Activated CD4-positive, alpha-beta T cell treated with anti-CD3 and anti-CD28 coated beads for 36 hours (primary cell): ENCODE measurements at places on chromosomes 1 and 21. TPM values are rescaled to one million over a fixed set of nuclear protein-coding genes. Genes with fewer than 3 reads are reported as not detected.

DNA sequence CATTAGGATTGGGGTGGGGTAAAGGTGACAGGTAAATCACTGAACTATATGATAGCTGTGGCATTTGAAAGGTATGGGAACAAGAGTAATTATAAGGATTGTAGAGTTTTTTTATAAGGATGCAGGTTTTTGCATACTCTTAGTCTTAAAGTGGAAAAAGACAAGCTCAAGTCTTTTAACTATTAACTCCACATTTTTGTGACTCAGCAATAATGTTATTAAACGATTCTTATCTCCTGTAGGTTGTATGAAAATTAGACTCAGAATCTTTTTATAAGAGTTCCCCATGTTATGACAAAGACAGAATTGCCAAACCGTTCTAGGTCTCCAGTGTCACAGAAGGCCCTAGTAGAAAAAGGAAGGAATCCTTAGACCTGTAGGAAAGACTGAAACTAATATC is 49.9 kb upstream of the TTLL7 start:
- H3K27ac ChIP-seq = no peak overlapping the region
- no peaks in the 10 kb centered on the region for H3K36me3 ChIP-seq
- DNase-seq = no peak
- H3K4me1 ChIP-seq = no peaks in the 10 kb centered on the region
- H3K27me3 ChIP-seq = peaks cover 4% of the 10 kb centered on the region
- H3K4me3 ChIP-seq = no peak overlapping the region

GRCh38 chr1:229579059-229579673 is 20.7 kb upstream of the ABCB10 start:
- DNase-seq = no peak
- no peaks in the 10 kb centered on the region for H3K36me3 ChIP-seq
- no peak overlapping the region for H3K4me3 ChIP-seq

DNA sequence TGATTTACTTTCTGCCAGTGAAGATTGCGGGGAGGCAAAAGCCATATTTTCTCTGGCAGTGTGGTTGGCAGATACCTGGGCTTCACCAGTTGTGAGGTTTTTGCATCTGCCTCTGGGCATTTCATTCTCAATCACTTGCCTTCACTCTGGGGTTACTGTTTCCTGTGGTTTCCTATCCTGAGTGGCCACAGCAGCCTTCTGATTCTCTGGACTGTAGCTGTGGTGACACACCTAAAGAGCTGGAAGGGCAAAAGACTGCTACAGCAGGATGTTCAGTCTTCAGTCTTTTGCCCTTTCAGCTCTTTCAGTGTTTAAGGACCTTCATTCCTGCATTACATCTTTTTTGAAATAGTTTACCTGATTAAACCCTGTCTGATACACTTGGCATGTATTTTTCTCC is 50.5 kb upstream of the GPR52 start:
- no peak overlapping the region for H3K27ac ChIP-seq
- H3K36me3 ChIP-seq = peaks cover 33% of the 10 kb centered on the region
- DNase-seq = no peak
- H3K4me3 ChIP-seq = no peak overlapping the region
- no peaks in the 10 kb centered on the region for H3K27me3 ChIP-seq

Gene FBXO2
- 1.6 TPM for total RNA-seq

DNA sequence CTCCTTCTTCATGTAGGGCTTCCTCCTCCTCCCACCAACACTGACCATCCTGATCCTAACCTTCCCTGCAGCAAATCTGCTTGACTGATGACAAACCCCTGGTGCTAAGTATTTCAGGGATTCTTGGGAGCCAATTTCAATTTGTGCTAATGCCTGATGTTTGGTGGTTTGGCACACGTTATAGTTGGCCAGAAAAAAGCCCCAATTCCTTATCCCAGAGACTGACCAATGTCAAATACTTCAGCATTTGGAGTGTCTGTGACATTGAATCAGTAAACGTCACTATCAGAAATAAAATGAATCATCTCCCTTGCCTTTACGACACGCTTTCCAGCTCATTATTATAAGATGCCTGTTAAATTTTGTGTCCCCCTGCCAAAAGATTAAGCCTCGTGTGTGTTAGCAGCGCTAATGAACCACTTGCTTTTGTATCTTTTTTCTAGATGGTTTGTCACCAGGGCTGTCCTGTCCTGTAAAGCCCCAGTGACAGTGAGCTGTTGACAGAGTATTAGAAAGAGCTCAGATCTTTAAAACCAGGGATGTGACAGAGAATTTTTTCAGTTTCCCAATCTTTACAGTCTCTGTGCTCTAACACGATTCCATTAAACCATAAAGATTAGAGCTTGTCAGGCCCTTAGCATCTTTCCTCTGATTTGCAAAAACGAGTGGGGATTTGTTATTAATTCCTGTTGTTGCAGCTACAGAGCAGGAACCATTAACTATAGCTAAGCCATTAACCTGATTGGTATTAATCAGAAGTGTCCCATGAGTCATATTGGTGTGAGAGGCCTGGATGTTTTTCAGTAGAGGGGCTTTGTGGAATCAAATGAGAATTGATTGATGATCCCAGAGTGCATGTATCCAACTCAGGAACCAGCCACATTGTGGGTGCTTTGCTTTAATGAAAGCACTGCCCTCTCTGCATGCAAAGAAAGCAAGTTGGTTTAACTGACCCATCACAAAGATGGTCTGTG is 665.1 kb upstream of the PLXNA2 start:
- peaks cover 7% of the 10 kb centered on the region for H3K27me3 ChIP-seq
- H3K4me3 ChIP-seq = no peak overlapping the region
- no peaks in the 10 kb centered on the region for H3K36me3 ChIP-seq
- no peak for DNase-seq

DNA sequence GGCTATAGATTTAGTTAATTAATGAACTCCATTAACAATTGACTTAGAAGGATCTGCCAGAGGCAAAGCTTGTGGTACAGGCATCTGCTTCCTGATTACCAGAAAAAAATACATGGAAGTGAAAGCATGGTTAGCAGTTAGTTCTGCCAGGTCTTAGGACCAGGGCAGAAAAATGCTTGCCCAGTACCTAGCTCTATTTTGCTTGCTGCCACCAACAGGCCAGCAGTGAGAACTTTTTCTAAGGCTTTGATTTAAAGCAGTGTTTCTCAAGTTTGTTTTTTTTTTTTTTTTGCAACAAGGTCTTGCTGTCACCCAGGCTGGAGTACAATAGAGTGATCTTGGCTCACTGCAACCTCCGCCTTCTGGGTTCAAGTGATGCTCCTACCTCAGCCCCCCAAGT is 16.4 kb upstream of the MTF1 start:
- H3K27ac ChIP-seq = no peak overlapping the region
- H3K36me3 ChIP-seq = peaks cover 30% of the 10 kb centered on the region
- H3K4me3 ChIP-seq = no peak overlapping the region
- DNase-seq = no peak
- H3K27me3 ChIP-seq = no peaks in the 10 kb centered on the region

- H3K27me3 ChIP-seq = peaks cover 12% of the 10 kb centered on the region
- H3K4me1 ChIP-seq = no peaks in the 10 kb centered on the region
- no peak overlapping the region for H3K27ac ChIP-seq
- H3K36me3 ChIP-seq = no peaks in the 10 kb centered on the region
Measured at GRCh38 chr1:242008826-242009495, 10.1 kb upstream of the MAP1LC3C start.

- H3K4me1 ChIP-seq = peaks cover 8% of the 10 kb centered on the region
- no peak for DNase-seq
- H3K27me3 ChIP-seq = peaks cover 2% of the 10 kb centered on the region
- no peak overlapping the region for H3K4me3 ChIP-seq
- no peaks in the 10 kb centered on the region for H3K36me3 ChIP-seq
Measured at GRCh38 chr1:18972531-18972930, 16.1 kb upstream of the IFFO2 start.

- H3K36me3 ChIP-seq = no peaks in the 10 kb centered on the region
- peak; percentile 40 for DNase-seq
- no peaks in the 10 kb centered on the region for H3K27me3 ChIP-seq
Measured at GRCh38 chr1:179366093-179366800, 476 bp downstream of the AXDND1 start.

DNA sequence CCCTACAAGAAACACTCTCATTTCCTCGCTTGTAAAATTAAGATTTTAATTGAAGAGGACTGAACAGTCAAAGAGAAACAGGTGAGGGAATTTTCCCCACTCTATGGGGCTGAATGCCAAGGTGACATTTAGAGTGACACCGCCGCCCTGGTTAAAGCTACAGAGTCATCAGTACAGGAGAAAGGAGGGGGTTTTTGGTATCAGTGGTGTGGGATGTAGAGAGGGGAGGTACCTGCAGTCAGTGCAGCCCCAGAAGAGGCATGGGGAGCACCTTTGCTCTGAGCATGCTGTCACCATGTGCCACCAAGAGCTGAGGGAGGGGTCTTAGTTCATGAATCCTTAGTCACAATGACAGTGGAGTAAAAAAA is 2.8 kb downstream of the DIRAS3 start:
- no peak overlapping the region for H3K27ac ChIP-seq
- peaks cover 19% of the 10 kb centered on the region for H3K27me3 ChIP-seq
- no peak overlapping the region for H3K4me3 ChIP-seq
- no peaks in the 10 kb centered on the region for H3K36me3 ChIP-seq
- DNase-seq = peak; percentile 43
- H3K4me1 ChIP-seq = peaks cover 3% of the 10 kb centered on the region

GRCh38 chr1:208235982-208236761 is 8.0 kb downstream of the PLXNA2 start:
- no peak overlapping the region for H3K27ac ChIP-seq
- H3K27me3 ChIP-seq = peaks cover 25% of the 10 kb centered on the region
- DNase-seq = peak; percentile 19
- peaks cover 10% of the 10 kb centered on the region for H3K4me1 ChIP-seq
- no peak overlapping the region for H3K4me3 ChIP-seq

Gene NME7
- 11.6 TPM for total RNA-seq

DNA sequence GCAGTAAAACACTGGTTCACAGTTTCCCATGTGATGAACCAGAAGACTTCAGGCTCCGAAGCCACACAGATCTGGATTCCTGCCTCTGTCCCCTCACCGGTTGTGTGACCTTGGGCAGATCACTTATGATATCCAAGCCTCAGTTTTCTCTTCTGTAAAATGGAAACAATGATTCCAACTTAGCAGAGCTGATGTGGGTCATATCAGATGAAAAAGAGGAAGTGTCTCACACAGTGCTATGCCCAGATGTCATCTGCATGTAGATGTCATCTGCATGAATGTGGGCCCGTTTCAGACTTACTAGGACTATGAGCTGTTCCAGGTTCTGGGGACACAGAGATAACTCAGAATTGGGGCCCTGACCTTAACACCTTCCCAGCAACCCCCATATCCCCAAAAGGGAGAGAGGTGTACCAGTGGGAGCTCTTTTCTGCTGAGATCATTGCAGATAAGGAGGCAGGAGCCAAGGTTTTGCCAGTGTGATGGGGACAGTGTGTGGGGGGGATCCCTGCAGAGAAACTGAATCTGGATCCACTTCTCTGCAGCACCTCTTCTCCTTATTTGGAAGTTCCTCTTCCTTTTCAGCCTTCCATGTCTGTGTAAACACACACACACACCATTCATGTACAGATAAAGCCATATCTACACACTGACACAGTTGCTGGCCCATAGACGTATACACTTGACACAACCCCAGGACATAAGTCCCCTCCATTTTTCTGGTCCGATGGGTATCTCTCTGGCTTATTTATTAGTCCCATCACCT is 5.0 kb upstream of the ADGRB2 start:
- H3K27me3 ChIP-seq = peaks cover 17% of the 10 kb centered on the region
- peaks cover 59% of the 10 kb centered on the region for H3K4me1 ChIP-seq
- no peak overlapping the region for H3K4me3 ChIP-seq
- H3K27ac ChIP-seq = peak overlapping the region; percentile 40
- H3K36me3 ChIP-seq = no peaks in the 10 kb centered on the region
- DNase-seq = peak; percentile 57

DNA sequence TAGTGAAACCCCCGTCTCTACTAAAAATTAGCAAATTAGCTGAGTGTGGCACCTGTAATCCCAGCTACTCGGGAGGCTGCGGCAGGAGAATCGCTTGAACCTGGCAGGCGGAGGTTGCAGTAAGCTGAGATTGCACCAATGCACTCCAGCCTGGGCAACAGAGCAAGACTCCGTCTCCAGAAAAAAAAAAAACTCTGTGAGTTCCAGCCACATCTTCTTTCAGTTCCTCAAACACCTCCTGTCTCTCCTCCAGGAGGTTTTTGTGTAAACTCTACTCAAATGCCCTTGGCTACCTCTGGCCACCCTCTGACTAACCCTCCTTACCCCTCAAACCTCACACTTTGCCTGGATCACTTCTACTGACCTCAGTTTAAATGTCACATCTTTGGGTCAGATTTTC is 38.1 kb downstream of the RCSD1 start:
- DNase-seq = no peak
- peaks cover 40% of the 10 kb centered on the region for H3K36me3 ChIP-seq
- H3K27me3 ChIP-seq = no peaks in the 10 kb centered on the region
- H3K4me3 ChIP-seq = no peak overlapping the region
- peak overlapping the region; percentile 8 for H3K27ac ChIP-seq

DNA sequence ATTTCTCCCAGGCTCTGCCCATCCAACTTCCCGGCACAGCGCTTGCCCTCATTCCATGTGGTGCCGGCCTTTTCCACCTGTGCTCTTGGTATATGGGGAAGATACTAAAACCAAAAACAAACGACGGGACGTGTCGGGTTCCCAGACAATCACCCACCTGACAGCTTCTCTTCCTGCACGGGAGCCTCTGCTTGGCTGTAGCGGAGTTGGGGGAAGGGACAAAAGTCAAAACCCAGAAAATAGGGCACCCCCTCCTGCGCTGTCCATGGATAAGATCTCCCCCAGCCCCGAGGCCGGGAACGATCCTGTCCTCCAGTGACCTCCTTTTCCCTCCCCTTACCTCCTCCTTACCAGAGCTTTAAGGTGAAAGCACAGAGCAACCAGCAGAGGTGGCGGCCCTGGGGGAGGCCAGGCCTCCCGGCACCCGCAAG is 640 bp downstream of the JTB start:
- H3K36me3 ChIP-seq = peaks cover 42% of the 10 kb centered on the region
- peak overlapping the region; percentile 97 for H3K27ac ChIP-seq
- no peak for DNase-seq
- no peaks in the 10 kb centered on the region for H3K27me3 ChIP-seq

Gene ST6GALNAC5
- not detected for total RNA-seq

DNA sequence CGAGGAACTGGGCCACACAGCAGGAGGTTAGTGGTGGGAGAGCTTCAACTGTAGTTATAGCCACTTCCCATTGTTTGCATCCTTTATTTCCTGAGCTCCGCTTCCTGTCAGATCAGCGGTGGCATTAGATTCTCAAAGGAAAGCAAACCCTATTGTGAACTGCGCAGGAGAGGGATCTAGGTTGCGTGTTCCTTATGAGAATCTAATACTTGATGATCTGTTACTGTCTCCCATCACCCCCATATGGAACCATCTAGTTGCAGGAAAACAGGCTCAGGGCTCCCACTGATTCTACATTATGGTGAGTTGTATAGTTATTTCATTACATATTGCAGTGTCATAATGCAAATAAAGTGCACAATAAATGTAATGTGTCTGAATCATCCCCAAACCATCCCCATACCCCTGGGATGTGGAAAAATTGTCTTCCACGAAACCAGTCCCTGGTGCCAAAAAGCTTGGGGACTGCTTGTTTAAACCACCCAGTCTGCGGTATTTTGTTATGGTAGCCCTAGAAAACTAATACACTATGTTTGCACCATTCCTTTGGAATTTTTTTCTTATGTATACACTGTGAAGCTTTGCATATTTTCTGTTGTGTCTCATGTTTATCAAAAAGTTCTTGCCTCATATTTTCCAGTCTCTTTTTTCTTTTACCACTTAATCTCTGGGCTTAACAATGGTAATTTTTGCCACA is 136.6 kb upstream of the IVNS1ABP start:
- no peak overlapping the region for H3K27ac ChIP-seq
- H3K4me3 ChIP-seq = no peak overlapping the region
- no peaks in the 10 kb centered on the region for H3K4me1 ChIP-seq
- no peaks in the 10 kb centered on the region for H3K36me3 ChIP-seq
- no peak for DNase-seq

Gene GJA4
- not detected for total RNA-seq
